ENCODE measurements at places on chromosomes 2 and 18. TPM values are rescaled to one million over a fixed set of nuclear protein-coding genes. Genes with fewer than 3 reads are reported as not detected.

GRCh38 chr2:16169381-16169960 lies 229.1 kb downstream of the MYCN start:
- no peak for DNase-seq

ALPP gene
- total RNA-seq: not detected

- DNase-seq: no peak
Measured at GRCh38 chr2:1748741-1749488, 4.6 kb upstream of the PXDN start.

GRCh38 chr2:8438996-8439395 lies 242.9 kb upstream of the ID2 start:
- no peak for DNase-seq
